Astrocyte (in vitro differentiated cells and primary cell): ENCODE measurements at places on chromosomes 6 and 20. TPM values are rescaled to one million over a fixed set of nuclear protein-coding genes. Genes with fewer than 3 reads are reported as not detected.

DNA sequence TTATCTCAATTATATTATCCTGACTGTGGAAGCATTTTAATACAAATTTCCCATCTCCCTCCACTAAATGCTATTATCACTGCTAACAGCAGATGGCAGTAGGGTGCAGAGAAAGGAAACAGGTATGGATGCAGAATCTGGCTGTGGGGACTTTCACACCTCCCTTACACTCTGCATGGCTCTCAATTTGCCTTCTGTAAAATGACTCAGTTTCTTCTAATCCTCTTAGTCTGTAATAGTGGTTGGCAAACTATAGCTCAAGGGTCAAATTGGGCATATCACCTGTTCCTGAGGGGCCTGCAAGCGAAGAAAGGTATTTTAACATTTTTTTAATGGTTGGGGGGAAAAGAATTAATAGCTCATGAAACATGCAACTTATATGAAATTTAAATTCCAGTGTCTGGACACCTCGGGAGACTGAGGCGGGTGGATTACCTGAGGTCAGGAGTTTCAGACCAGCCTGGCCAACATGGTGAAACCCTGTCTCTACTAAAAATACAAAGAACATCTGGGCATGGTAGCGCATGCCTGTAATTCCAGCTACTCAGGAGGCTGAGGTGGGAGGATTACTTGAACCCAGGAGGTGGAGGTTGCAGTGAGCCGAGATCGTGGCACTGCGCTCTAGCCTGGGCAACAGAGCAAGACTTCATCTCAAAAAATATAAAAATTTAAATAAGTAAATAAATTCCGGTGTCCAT is 83.5 kb downstream of the ZMYND8 start:
- H3K4me1 ChIP-seq, result peaks cover 48% of the 10 kb centered on the region
- H3K27me3 ChIP-seq, result no peaks in the 10 kb centered on the region
- no peak overlapping the region for H3K4me3 ChIP-seq
- H3K36me3 ChIP-seq, result peaks cover 5% of the 10 kb centered on the region
- H3K27ac ChIP-seq, result peak overlapping the region; percentile 97

DNA sequence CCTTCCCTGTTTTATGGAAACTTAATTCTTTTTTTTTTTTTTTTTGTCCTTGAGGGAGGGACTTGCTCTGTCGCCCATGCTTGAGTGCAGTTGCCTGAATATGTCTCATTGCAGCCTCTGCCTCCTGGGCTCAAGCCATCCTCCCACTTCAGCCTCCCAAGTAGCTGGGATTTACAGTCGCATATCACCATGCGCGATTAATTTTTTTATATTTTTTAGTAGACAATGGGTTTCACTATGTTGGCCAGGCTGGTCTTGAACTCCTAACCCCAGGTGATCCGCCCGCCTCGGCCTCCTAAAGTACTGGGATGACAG is 654 bp downstream of the TMEM14C start:
- peaks cover 15% of the 10 kb centered on the region for H3K4me1 ChIP-seq
- peak; percentile 11 for DNase-seq
- H3K4me3 ChIP-seq, result peak overlapping the region; percentile 93
- peak overlapping the region; percentile 87 for H3K27ac ChIP-seq
- no peaks in the 10 kb centered on the region for H3K27me3 ChIP-seq
- peaks cover 6% of the 10 kb centered on the region for H3K36me3 ChIP-seq

- no peak overlapping the region for H3K4me3 ChIP-seq
- H3K27me3 ChIP-seq, result no peaks in the 10 kb centered on the region
- peak overlapping the region; percentile 55 for H3K27ac ChIP-seq
- peaks cover 13% of the 10 kb centered on the region for H3K4me1 ChIP-seq
- H3K36me3 ChIP-seq, result peaks cover 58% of the 10 kb centered on the region
These were observed 13.0 kb downstream of the BAG6 start for GRCh38 chr6:31639449-31639861.

Gene ABCF1
- 58.1 and 60.3 TPM in 2 replicates for total RNA-seq

DNA sequence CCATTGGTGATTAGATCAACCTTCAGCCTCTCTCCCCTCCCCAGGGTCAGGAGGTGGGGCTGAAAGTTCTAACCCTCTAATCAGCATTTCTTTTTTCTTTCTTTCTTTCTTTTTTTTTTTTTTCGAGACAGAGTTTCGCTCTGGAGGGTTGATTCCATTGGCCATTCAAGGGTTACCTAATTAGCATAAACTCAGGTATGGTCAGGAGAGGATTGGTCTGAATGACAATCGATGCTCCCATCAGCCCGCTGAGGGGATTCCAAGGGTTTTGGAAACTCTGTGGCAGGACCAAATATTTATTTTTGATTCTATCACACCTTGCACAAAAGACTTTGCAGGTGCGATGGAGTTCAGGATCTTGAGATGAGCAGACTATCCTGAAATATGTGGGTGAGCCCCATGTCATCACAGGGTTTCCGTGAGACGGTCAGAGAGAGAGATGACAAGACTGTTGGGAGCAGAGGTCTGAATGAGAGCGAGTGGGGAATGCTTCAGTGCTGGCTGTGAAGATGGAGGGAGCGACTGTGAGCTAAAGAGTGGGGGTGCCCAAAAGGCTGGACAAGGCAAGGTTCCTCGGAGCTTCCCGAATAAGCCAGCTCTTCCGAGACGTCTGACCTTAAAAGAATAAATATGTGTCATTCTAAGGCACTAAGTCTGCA is 107.1 kb downstream of the BMP7 start:
- no peak for DNase-seq
- H3K4me1 ChIP-seq, result no peaks in the 10 kb centered on the region
- peaks cover 3% of the 10 kb centered on the region for H3K27me3 ChIP-seq
- H3K36me3 ChIP-seq, result no peaks in the 10 kb centered on the region

- no peaks in the 10 kb centered on the region for H3K27me3 ChIP-seq
- H3K4me3 ChIP-seq, result no peak overlapping the region
- H3K27ac ChIP-seq, result no peak overlapping the region
- H3K36me3 ChIP-seq, result peaks cover 19% of the 10 kb centered on the region
- no peak for DNase-seq
- H3K4me1 ChIP-seq, result no peaks in the 10 kb centered on the region
These were observed 75.1 kb downstream of the SNX9 start for GRCh38 chr6:157898169-157898568.
